ENCODE measurements at places on chromosomes 2 and 18.

GRCh38 chr18:80181642-80182461 lies 65.5 kb downstream of the PARD6G start:
- no peak for DNase-seq

DNA sequence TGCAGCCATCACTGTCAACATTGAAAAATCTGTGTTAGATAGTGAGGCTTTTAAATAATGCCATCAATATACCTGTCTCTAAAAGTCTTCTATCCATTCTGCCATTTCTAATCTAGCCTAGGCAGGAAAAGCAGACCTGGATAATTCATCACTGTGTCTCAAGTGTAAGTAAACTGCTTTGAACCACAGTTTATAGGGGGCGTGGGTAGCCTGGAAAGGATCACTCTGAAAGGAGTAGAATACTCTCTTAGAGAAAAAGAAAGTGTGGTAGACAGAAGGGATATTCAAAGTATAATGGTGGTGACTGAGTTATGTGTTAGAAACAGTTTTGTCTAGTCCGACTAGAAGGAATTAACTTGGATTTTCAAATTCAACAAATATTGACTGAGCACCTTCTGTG lies 40.8 kb downstream of the CERS6 start:
- no peak for DNase-seq

DNA sequence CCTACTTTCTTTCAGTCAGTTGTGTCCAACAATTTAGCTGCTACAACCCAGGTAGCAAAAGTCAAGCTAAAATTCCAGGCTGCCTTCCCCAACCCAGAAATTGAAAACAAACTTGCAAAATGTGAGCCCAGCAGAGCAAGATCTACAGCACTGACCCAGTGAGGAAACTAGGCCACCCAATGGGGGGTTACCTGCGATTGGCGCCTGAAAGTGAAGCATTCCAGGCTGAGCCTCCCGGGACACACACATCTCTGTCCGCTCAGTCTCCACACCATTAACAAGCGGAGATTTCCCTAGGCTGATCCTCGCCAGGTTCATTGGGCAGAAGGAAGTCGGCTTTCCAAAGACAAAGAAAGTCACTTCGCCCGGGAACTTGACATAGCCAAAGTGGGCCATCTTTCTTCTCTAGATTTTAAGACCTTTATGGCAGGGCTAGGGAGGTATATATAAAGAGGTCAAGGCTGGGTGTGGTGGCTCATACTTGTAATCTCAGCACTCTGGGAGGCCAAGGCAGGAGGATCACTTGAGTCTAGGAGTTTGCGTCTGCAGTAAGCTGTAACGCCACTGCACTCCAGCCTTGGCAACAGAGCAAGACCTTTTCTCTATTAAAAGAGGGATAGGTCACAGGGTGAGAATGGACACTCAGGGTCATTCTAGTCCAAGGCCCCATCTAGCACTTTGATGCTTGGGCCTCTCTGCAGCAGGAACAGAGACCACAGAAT lies 53.6 kb downstream of the TTC32 start:
- no peak for DNase-seq

DNA sequence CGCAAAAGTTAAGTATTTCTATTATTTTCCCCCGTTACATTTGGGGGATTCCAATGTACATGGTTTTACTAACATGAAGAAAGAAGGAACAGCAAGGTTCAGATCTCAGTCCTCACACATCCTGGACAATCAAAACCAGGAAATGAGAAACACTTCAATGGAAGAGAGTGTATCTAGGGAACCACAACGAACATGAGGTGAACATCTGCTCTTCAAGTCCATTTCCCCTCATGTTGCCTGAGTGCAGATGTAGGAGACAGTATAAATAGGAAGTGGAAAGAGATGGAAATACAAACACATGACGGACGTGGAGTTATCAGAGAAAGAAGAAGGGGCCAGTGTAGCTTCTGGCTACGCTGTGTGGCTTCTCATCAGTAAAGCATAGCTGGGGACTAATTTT lies 52.6 kb downstream of the CHN1 start:
- no peak for DNase-seq

DNA sequence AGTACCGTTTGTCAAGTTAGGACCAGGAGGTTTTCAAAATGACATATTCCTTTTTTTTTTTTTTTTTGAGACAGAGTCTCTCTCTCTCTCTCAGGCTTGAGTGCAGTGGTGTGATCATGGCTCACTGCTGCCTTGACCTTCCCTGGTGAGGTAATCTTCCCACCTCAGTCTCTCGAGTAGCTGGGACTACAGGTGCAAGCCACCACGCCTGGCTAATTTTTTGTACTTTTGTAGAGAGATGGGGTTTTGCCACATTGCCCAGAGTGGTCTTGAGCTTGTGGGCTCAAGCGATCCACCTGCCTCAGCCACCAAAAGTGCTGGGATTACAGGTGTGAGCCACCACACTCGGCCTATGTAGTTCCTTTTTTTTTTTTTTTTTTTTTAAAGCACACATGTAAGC lies 127.9 kb upstream of the SEC11C start:
- no peak for DNase-seq

DNA sequence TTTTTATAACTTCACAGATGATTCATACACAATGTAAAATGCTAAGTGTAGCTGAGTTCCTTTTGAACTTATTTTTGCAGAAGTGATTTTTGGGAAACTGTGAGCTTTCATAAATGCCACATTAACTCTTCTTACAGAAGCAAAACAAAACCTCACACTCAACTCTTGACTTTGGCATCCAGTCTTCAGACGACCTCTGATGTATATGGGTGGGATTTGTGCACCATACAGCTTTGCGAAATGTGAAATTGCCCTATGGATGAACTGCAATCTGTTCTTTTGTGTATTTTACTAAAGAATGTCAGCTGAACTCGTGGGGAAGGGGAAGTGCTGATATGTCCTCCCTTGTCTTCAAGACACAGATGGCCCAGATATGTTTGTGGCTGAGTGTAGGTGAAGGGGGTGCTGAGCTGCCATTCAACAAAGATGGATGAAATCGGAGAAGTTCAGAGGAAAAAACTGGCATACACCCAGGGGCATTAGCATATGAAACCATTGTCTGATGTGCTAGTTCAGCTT lies 218.3 kb downstream of the PTGR3 start:
- DNase-seq: no peak

DNA sequence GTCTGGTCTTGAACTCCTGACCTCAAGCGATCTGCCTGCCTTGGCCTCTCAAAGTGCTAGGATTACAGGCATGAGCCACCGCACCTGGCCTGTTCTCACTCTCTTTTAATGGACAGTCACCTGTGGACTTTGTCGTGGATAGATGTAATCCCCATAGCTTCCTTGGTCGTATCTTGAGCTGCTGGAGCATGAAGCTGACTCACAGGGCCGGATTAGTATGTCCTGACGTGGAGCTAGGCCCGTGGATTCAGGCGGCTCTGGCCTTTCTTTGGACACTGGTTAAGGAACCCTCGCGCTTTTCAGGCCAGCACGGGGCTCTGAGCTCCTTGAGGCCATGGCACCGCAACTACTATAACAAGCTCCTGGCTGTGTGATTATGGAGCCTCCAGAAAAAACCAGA lies 27.5 kb upstream of the GBX2 start:
- no peak for DNase-seq

DNA sequence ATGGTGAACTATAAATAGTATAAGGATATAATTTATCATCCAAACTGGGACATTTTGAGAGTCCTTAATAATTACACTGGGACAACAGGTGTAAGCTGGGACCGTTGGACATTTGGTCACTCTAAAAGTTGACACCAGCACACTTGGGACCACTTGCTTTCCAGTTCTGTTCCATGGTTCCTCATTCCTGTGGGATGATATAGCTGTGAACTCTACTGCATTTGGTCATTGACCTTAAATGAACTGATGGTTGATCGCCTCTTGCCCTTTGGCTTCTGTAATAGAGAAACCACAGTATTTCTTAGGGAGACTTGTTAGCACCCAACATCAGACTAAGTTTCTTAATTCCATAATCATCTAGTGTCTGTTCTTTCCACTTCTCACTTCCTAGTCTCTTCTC lies 46.7 kb downstream of the EML6 start:
- no peak for DNase-seq

DNA sequence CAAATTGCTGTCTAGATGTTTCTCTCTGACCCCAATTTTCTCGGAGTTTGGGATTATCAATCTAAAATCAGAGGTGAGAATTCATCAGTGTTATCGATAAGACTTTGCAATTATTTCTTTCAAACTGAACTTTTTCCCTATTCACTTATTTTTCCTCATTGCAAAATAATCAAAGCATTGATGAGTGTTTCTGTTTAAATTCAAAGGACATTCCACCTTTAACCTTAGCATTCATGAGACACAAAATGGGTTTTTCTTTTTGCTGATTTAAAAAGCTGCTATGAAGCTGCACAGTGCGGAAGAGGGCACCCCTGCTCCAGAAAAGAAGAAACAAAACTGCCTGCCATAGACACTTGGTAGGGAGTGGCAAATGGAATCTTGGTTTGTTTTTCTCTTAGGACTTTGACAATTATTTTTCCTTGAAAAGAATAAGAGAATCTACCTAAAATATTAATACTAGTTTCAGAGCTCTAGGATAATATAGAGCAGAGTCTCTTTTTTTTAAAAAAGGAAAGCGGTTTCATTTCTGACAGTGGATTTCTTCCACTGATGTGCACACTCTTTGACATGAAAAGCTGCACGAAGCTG lies 203.4 kb downstream of the TGIF1 start:
- DNase-seq: no peak

- no peak for DNase-seq
These were observed 148.3 kb upstream of the SRD5A2 start for GRCh38 chr2:31729065-31729439.

DNA sequence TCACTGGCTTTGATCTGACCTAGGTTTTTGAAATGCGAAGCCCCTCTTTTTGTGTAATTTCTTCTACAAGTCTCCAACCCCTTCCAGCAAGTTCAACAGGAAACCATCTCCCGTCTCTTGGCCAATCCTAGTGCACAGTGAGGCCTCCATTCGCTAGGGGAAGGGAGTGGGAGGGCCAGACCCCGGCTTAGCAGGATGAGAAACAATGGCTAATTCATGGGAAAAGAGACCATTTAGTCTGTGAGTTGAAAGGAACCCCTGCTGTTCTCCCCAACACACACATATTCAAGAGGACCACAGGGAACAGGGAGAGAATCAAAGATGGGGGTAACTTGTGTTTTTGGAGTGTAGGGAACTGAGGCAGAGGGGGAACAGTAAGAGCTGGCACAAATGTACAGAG lies 83.0 kb downstream of the RTN4 start:
- DNase-seq: no peak

DNA sequence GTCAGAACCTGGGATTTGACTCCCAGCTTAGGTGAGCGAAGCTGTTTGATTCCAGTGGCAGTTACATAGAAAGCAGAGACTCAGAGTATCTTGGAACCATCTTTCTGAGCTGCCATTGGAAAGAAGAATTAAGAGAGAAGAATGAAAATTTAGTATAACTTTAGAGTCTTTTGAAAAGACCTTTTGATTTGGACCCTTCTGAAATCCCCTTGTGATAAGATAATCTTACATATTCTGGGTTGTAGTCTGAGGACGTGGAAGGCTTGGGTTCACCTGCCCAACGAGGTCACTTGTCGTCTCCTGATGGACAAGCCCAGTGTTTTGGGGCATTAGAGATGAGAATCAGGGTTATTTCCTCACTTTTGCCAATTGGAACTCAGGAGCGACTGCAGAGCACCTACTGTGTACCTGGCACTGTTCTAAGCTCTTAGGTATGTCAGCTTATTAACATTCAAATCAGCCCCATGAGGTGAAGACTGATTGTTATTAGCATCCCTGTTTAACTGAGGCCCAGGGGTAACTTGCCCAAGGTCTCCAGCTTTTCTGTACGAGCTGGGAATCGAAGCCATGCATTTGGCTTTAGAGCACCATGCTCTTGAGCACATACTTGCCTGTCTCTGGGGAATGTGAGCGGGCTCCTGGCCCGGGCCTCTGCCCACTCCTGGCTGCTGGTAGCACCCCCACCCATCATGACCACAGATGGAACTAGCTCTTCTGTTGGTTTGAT lies 2.9 kb downstream of the HK2 start:
- DNase-seq: no peak

DNA sequence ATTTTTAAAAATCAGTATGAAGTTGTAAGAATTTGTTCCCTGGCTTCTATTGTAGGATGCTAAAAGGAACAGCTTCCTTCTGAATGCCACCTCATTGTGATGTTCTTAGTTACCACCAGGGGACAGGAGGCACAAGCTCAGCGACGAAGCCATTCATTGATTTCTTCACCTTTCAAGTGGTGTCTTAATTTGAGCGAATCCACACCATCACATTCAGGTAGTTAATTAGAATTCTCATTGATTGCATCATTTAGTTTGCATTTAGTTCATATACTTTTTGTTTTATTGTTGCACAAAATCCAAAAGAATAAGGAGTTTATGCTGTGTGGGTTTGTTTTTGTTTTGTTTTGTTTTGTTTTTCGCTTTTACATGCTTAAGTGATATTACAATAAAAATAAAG lies 23.1 kb downstream of the CYP27C1 start:
- no peak for DNase-seq

- no peak for DNase-seq
These were observed 38.4 kb downstream of the METAP1D start for GRCh38 chr2:172038121-172038520.

DNA sequence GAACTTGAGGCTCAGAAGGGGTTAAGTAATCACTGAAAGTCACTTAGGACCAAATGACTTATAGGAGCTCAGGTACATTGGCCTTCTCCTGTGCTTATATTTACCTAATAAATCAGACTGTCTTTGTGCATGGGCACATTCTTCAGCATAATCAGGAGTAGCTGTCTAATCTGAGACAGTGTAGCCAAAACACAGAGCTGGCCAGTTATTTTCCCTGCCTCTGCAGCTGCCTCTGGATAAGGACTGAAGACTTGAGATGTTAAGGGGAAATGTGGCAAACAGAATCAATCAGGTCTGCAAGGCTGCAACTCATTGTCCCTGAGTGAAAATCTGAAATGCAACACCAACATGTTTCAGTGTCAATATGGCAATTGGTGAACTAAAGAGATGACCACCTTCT lies 1.5 kb downstream of the FSHR start:
- no peak for DNase-seq

DNA sequence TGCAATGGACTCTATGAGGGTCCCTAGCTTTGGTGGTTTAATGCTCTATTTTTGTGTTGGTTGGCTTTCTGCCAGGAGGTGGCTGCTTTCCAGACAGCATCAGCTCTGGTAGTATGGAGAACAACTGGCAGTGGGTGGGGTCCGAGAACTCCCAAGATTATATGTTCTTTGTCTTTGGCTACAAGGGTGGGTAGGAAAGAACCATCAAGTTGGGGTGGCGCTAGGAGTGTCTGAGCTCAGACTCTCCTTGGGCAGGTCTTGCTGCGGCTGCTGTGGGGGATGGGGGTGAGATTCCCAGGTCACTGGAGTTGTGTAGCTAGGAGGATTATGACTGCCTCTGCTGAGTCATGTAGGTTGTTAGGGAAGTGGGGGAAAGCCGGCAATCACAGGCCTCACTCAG lies 976.1 kb upstream of the GYPC start:
- no peak for DNase-seq

- no peak for DNase-seq
These were observed 498.4 kb downstream of the STK39 start for GRCh38 chr2:167749016-167749415.

GRCh38 chr18:5059696-5060032 lies 137.4 kb downstream of the AKAIN1 start:
- DNase-seq: no peak

GRCh38 chr2:148451046-148451445 lies 193.5 kb upstream of the EPC2 start:
- no peak for DNase-seq

GRCh38 chr2:10432311-10433181 lies 15.6 kb downstream of the ODC1 start:
- DNase-seq: no peak

- DNase-seq: peak; percentile 50
These were observed 1.6 kb downstream of the SPRED2 start for GRCh38 chr2:65430603-65431420.

GRCh38 chr2:52082646-52083045 lies 1050.7 kb upstream of the NRXN1 start:
- no peak for DNase-seq
